ENCODE measurements at places on chromosomes 5 and 9.
A peak's percentile ranks its signal among the peaks of the same experiment; 100 is the strongest.

GRCh38 chr5:83265318-83265717 is 188.0 kb downstream of the XRCC4 start:
- DNase-seq, result no peak

DNA sequence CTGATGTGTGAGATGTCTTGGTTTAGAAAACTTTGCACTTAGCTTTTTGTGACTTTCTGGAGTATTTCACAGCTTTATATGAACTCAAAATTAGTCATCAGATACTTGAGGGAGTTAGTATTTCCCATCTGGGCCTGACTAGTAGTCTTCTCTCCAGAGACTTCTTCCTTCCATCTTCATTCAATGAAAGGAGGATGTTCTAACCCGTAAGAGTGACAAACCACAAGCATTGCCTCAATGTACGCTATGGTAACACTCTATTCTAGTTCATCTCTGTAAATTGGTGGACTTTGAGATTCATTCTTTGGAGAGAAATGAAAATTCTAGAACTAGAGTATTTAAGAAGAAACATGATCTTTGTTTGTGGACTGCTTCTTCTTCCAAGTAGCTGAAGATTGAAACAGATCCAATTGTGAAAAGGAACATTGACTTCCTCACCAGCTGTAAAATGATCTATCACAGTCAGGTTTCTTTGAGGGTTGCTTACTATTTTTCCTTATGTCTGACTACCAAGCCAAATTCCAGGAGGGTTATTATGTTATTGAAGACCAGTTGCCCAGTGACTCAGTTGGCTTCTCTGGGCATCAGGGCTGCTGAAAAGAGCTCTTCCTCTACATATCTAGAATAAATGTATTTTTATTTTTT is 157.6 kb downstream of the SLC12A2 start:
- DNase-seq, result no peak

DNA sequence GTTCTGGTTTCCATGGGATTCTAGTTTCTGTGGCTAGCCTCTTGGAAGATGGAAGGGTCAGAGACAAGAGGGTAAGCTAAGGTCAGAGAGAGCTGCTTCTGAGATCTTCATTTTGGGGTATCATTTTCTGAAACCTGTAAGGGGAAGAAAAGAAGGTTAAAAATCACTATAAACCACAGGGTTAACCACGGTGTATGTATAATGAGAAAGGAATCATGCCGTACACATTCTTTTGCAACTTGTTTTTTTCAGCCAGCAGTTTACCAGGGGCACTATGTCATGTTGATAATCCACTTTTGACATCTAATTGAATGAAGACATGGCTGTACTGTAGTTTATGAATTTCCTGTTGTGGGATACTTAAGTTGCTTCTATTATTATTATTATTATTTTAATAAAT is 164.4 kb downstream of the FOCAD start:
- DNase-seq, result no peak

DNA sequence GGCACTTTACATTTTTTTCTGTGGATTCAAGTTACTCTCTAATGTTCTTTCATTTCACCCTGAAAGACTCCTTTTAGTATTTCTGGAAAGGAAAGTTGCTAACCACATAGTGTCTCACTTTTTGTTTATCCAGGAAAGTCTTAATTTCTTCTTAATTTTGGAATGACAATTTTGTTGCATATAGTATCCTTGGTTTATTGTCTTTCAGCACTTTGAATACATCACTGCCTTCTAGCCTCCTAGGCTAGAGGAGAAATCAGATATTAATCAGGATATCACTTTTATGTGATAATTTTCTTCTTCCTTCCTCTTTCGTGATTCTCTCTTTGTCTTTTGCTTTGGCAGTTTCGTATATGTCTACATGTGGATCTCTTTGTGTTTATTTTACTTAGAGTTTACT is 11.4 kb downstream of the ADGRV1 start:
- no peak for DNase-seq

GRCh38 chr5:173839117-173839713 is 48.9 kb upstream of the CPEB4 start:
- no peak for DNase-seq

DNA sequence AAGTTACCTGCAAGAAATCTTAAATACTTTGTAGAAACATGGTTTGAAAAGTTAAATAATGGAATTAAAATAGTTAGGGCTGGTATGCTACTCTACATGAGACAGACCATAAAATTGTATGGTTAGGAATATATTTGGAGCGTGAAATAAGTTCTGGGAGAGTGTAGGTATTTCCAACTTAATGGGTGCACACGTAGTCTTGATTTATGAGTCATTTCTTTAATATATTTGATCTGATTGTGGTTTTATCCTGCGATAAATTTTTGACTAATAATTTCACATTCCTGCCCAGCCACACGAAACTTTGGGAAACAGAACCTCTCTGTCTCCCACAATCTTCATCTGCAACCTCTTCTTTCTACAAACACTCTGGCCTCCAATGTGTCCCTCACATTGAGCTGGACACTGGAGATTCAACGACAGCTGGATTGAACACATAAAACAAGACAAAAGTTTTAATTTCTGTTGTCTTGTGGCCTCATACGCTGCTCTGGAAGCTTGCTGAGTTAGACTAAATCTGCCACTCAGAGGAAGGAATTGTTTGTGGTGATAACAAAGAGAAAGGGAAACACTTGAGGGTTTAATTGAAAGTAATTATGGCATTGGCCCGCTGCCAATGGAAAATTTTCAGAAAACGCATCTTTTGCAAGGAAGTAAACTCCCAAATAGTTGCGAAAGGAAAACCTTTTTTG is 201.8 kb upstream of the ZNF608 start:
- no peak for DNase-seq

DNA sequence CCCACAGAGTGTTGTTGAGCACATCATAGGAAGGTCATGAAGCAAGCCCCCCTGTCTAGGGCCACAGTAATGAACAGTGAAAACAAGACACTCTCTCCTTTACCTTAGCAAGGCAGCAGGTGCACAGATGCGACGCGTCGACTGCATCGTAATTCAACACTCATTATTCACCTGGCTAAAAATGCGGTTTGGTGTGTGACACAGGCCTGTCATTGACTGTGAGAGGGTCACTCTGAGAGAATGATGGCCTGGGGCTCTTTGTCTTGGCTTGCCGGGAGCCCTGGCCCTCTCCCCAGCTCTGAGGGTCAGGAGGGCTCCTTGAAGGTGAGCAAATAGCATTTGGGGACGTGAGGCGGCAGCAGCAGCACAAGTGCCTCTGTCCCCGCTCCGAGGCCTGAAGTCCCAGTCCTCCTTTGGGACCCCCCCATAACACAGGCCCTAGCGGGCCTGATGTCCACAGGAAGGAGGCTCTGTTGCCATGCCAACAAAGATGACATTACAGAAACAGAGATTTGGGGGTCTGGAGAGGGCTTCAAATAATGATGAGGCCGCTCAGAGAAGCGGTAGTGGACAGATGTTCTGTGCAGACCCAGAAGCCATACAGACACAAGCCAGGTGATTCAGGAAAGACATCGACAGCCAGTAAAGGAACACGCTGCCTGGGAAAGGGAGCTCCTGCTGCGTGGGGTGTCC is 46.7 kb downstream of the SHB start:
- no peak for DNase-seq

DNA sequence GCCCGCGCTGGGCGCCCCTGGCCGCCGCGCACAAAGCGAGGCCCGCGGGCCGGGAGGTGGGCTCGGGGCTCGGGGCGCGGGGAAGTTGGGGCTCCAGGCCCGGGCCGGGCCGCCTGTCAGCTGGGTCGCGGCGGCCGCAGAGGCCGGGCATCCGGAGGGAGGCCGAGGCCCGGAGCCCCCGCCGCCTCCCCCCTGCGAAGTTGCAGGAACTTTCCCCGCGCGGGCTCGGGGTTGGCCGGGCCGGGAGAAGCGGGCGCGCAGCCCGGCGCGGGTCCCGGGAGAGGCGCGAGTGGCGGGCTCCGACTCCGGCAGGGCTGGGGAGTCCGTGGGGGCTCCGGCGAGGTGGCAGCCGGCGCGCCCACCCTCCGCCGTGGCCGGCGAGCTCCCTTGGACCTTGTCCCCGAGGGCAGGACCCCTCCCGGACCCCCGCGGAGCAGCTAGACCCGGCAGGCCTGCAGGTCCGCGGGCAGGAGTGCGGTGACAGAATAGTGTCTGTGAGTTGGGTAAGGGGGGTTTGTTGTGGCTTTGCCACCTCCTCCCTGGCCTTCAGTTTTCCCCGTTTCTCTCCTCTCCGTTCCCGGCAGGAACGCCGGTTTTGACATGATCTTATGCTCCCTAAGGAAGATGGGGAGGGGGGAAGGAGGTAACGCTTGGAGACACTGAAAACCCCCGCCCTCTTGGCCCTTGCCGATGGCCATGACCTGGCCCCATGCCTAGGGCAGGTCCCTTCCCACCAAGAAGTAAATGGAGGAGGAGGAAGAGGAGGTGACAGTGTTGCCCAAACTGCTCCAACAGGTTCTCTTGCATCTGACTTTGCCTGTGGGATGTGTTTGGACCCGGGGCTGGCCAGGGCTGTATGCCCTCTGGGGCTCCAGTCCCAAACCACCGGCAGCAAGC is 942 bp downstream of the PHF2 start:
- DNase-seq, result no peak

DNA sequence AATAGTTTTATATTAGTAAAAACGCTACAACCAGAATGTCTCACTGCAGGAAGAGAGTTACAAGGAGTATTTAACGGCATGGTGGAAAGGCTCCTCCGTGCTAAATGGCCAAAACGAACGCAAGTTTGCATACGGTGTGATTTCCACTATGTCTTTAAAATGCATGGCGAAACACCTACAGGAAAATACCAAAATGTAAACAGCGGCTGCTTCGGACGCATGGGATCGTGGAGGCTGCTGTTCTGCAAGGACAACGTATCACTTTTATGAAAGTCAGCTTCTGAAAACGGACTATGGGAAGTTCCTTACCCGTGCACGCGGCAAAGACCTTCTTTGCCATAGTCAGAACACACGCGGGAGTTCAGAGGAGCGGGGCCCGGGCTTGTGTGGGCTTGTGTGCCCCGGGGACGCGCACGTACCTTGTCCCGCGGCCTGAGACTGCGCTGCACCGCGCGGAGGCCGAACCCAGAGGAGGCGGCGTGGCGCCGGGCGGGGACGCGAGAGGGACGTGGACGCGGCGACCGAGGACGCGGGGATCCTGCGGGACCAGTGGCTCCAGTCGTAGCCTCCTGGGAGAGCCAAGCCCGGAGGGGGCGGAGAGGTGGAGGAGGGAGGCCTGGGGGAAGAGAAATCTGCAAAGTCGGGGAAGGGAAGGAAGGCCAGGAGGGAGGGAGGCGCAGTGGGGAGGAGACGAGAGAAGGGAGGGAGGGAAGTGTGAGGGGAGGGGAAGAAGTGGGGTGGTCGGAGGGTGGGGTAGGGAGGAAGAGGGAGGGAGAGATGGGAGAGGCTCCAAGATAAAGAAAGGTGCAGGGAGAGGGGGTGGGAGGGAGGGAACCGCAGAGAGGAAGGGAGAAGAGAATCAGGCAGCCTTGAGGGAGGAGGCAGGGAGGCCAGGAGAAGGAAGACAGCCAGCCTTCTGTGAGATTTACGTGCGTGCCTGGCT is at the start of gene CMBL:
TSS of gene CMBL (minus strand) at position 697 of the 943 bp plus-strand sequence. CDS start 17,140 bp downstream, outside the sequence.
- DNase-seq, result peak; percentile 22

- no peak for DNase-seq
Measured at GRCh38 chr5:170315154-170315553, 17.6 kb upstream of the LCP2 start.

GRCh38 chr5:40599676-40600075 is 80.0 kb upstream of the PTGER4 start:
- no peak for DNase-seq

DNA sequence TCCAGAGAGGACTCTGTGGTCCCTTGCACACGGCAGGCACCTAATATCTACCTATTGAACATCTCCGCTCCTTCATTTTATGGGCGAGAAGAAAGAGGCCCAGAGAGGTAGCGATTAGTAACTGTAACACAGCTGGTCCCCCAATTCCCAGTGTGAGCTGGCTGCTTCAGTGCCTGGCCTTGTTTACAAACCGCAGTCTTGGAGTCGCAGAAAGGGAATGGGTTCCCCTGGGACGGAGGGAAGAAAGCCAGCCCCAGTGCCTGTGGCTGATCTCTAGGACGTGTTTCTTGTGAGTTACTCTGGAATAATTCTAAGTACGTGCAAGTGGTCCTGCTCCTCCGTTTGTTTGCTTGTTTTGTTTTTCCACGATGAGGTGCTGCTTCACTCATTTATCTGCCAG is 52.0 kb downstream of the CFAP77 start:
- no peak for DNase-seq

DNA sequence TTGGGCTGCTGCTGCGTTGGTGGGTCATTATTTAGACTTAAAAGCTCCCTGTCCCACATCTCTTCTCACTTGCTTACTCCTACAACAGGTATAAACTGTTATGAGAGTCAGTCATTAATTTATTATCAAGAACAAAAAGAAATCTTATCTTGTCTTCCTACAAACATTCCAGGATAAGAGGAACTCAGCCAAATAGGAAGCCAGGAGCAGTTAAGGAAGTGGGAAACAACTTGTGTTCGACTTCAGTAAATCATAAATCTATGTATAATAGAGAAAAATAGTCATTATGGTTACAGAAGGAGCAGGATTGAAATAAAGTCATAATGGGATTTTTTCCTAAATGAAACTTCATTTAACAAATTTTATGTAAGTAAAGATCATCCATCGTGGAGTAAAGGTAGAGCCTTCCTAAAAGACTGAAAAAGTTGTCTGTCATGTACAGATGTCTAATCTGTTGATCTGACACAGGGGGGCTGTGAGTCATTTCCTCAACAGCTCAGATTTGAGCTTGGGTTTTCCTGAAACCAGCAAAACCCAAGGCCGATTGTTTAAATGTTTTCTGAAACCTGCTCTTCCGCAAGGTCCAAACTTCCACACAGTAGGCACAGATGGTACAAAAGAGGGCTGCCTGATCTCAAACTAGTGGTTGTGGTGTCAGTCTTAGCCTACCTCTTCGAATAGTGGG is 25.3 kb upstream of the LRRTM2 start:
- no peak for DNase-seq

- no peak for DNase-seq
Measured at GRCh38 chr5:92838253-92838652, 742.8 kb downstream of the NR2F1-AS1 start.

DNA sequence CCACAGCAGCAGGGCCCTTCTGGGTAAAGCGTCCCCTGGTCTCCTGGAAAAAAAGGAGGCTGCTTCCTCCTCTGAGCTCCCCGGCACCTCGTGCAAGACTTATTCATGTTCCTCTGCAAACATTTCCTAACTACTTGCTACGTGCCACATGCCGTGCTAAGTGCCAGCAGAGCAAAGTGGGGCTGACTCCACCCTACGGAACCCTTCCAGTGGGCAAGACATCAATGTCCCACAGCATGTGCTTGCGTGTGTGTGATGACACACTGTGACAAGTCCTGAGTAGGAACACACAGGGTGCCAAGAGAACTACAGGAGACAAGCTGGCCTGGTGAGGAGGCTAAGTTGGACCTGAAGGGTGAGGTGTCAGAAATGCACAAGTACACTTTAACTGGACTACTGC is 57.4 kb downstream of the SEMA4D start:
- DNase-seq, result no peak

All from activated CD8-positive, alpha-beta memory T cell treated with anti-CD3 and anti-CD28 coated beads, Interleukin-2, amount 50 U/mL, for 4 hours (primary cell).